ENCODE measurements at places on chromosomes 7 and 10.

- no peak for DNase-seq
These were observed 243.9 kb downstream of the SNX13 start for GRCh38 chr7:17696422-17696821.

GRCh38 chr7:100957832-100958421 is 8.6 kb downstream of the MUC3A start:
- DNase-seq = no peak

DNA sequence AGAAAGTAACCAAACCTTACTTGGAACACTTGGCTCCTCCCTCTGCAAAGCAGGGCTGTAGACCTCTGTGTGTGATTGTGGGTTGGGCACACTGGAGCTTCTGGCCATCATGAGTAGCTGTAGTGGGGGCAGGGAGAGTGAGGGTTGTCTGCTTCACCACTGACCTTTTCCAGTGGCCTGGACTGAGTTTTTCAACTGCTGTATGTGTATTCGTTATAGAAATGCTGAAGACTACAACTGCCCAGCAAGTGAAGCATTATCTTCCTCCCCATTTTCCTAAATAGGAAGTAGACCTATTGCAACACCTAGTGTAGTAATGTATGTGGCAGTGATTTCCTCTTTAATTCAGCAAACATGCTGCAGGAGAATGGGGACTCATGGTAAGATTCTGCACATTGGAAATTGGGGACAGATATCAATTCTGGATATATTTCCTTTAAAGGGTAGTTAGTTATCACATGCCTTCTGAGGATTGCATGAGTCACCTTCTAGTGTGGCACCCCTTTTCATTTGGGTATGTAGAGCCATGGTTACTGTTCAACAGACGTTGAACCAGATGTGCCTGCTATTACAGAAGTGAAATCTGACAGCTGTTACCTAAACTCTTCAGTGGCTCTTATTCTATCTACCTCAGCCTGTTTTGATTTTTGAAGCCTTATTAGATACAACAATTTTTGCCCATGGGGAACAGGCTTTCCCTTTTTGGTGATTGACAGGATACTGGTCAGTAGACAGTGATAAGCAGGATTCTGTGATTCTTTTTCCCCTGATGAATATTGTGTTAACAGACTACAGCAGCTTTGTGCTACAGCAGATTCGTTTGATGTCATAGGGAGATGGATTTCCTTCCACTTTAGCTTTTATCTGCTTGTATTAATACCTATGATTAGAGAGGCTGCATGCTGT is 130.9 kb downstream of the SND1 start:
- DNase-seq = no peak

DNA sequence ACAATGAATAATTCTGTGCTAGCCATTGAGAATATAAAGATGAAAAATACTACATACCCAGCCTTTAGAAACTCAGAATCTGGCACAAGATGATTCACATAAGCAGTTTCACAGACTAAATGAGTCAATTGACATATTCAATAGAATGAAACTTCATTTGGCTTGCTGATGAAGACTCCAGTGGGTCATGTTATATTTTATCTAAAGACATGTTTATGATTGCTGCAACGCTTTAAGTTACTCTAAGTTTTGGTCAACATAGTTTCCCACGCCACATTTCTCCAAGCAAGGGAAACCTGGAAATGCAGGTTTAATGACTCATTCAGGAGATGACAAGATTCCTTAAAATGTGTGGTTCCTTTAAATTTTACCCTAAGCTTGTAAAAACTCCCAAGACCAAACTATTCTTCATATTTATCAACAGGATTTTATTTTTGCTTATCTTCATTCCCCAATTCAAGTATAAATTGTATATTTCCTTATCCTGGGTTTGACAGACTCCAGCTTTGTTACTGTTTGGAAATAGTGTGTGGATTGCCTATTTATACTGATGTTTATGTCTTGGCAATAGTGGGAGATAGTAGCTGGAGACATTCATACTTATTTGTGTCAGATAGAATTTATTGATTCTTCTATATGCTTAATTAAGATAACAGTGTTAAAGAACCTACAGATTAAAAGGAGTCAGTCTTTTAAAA is 6.6 kb downstream of the SEMA3A start:
- DNase-seq = no peak

DNA sequence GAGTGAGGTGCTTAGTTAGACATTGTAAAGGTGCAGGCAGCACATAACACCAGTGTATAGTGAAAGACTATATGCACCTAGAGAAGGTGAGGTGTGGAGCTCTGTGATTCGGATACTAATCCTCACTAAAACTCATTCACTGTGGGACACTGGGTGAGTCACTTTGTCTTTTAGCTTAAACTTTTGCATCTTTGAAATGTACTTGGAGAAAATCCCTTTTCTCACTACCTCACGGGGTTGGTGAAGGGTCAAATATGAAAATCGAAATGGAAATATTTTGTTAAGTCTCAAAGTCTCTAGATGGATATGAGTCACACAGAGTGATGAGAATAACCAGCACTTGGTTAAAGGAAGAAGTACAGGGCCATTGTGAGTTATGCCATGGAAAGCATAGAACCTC is 38.0 kb downstream of the MDFIC start:
- DNase-seq = no peak

GRCh38 chr10:75358835-75359421 is 42.6 kb downstream of the ZNF503 start:
- DNase-seq = no peak

- DNase-seq = no peak
These were observed 971.7 kb downstream of the ANKRD7 start for GRCh38 chr7:119196183-119196582.

GRCh38 chr7:15845868-15846267 is 159.4 kb upstream of the MEOX2 start:
- DNase-seq = no peak

DNA sequence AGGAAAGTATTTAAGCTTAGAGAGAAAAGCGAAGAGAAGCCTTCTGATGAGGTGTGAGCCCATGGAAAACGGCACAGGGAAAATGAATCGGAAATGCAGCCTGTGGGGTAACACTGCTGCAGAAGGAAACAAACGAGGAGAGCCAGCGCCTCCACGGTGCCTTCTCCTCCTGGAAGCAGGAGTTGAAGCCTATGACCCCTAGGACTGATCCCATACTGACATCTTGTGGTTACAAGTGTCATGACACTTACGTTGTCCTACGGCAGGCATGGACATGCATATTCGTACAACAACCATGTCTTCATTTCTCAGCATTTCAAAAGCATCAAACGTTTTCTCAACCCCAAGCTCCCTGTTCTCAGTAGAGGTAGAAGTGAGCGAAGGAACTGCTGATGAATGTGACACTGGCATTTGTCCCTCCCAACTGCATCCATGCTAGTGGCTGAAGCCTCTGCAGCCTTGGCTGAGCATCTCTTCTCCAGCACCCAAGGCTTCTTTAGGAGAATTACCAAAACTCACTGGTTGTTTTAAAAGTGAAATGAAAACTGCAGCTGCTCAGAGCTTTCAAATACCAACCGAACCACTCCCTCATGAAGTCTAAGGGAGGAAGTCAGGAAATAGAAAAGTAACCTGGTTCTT is 160.2 kb downstream of the JAZF1 start:
- no peak for DNase-seq

DNA sequence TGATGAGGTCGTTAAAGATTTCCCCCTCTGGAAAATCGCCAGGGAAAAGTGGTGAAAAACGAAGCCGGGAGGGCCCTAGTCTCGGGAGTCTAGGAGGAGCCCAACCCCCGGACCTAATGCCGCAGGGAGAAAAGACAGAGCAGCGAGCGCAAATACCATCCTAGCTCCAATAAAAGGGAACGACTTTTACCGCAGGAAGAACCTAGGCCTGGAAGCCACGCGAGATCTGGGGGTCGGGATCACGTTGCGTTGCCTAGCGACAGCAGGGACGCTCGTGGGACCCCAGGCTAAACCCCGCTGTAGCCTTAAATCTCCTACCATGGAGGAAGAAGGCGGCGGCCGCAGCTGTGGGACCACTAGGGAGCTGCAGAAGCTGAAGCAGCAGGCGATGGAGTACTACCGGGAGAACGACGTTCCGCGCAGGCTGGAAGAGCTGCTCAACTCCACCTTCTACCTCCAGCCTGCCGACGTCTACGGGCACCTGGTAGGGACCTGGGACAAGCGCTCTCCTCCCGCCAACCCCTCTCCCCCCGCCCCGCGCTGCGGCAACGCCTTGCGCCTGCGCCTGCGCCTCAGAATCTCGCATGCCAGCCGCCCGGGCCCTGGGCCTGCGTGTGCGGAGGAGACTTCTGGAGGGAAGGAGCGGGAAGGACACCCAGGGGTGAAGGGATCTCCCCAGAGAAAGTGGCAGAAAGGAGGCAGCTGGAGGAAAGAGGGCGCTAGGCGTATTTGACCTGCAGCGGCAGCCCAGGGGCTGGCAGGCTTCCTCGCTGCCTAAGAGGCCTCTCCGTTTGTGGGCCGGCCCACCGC is at the start of gene ENO4:
Gene ENO4, plus strand, starts transcription at position 252 of the 810 bp plus-strand sequence. Its CDS starts 68 bp downstream, at position 320.
- no peak for DNase-seq

DNA sequence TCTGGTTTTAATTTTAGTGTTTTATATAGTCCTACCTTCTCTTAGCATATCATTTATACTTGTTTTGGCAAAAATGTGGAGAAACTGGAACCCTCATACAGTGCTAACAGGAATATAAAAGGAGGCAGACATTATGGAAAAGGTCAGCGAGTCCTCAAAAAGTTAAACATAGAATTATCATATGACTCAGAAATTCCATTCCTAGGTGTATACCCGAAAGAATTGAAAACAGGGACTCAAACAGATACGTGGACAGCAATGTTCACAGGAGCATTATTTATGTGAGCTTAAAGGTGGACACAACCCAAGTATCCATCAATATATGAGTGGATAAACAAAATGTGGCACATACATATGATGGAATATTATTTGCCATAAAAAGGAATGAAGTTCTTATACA is 51.5 kb downstream of the VAX1 start:
- no peak for DNase-seq

DNA sequence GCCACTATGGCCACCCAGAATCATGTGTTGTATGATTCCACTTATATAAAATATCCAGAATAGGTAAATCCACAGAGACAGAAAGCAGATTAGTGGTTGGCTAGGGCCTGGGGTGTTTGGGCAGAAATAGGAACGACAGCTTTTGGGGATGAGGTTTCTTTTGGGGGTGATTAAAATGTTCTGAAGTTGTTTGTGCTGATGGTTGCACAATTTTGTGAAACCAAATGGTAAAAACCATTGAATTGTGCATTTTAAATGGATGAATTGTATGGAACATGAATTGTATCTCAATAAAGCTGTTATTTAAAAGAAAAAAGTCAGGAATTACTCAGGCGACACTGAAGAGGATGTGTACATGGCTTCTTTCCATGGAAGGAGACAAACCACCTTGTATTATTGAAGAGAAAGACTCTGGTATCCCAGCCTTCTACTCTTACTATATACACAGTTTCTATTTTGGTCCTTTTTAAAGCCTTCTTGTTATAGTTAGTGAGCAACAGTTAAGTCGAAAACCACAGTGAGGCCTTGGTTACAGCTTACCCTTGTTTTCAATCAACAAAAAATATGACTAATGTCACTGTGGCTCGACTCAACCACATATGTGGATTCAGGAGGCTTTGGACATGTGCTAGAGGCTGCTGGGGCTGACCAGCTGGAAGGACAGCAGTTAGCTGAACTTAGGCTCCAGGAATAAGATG is 57.1 kb upstream of the KMT2E start:
- DNase-seq = no peak

DNA sequence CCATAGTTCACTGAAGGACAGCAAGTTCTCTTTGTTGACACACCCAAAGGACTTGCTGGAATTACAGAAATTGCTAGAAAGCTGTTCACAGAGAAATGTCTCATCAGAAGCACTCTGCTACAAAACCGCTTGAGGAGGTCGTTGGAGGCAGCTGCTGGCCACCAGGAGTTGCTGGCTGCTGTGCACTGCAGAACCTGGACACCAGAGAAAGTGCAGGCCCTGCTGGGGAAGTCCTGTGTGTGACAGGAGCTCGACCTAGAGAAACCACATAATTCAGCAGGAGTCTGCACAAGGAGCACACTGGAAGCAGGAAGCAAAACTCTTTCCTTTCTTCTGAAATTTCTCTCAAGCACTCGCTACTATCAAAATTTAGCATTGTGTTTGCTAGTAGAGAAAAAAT is 461.5 kb upstream of the GHITM start:
- DNase-seq = no peak

- no peak for DNase-seq
These were observed 221.6 kb upstream of the IMMP2L start for GRCh38 chr7:111783854-111784253.

DNA sequence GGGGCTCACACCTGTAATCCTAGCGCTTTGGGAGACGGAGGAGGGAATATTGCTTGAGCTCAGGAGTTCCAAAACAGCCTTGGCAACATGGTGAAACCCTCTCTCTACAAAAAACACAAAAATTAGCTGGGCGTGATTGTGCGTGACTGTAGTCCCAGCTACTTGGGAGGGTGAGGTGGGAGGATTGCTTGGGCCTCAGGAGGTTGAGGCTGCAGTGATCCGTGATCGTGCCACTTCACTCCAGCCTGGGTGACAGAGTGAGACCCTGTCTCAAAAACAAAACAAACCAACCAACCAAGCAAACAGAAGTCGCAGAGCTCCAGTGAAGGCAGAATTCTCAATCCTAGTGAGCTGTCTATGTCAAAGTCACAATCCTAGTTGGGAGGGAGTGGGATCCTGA is 14.3 kb upstream of the STN1 start:
- DNase-seq = no peak

DNA sequence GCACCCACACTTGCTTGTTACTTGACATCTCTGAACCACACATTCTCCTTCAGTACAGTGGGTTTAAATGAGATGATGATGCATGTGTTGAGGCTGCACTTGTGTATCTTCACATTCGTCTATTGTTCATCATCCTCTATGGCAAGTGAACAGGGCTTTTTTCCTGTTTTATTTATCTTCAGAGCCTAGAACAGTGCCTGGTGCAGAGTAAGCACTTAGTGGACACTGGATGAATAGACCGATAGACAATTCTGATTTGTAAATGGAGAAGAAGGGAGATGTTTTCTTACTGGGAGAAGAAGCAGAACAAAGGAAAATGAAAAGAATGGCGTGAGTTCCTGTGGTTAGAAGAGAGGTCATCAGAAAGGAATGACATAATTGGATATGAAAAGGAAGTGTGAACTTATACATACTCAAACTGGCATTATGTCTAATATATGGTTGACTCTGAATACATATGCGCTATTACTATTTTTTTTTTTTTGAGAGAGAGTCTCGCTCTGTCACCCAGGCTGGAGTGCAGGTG is 99.7 kb downstream of the AVL9 start:
- no peak for DNase-seq

- DNase-seq = no peak
These were observed 89.8 kb downstream of the TMEM130 start for GRCh38 chr7:98779800-98780587.

DNA sequence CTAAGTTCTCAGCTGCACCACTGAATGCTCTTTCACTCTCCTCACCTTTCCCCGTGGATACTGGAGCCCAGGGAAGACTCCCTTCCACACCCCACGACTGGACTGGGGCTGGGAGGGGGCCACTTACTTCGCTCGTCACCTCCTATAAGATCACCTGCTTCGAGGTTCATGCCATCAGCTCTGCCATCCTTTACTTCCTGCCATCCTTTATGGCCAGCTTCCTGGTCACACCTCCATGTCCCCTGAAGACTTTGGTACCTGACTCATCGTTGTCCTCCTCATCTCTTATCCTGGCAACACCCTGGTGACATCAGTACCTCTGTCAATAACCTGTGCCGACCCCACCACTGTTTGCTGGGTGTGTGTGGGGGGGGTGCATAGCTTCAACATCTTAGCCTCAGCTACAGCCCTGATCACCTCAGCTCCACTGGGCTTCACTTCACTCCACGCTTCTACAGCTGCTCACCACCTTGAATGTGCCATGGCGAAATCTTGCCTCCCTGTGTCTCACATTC is 8.7 kb upstream of the VDAC2 start:
- DNase-seq = no peak

Measured in T-cell (primary cell).